ENCODE measurements at places on chromosomes 7 and 10.
A peak's percentile ranks its signal among the peaks of the same experiment; 100 is the strongest.

- no peak for DNase-seq
These were observed 17.5 kb downstream of the ZNF138 start for GRCh38 chr7:64811767-64812166.

- peak; percentile 50 for DNase-seq
These were observed 11.9 kb downstream of the ZNF777 start for GRCh38 chr7:149448961-149449360.

DNA sequence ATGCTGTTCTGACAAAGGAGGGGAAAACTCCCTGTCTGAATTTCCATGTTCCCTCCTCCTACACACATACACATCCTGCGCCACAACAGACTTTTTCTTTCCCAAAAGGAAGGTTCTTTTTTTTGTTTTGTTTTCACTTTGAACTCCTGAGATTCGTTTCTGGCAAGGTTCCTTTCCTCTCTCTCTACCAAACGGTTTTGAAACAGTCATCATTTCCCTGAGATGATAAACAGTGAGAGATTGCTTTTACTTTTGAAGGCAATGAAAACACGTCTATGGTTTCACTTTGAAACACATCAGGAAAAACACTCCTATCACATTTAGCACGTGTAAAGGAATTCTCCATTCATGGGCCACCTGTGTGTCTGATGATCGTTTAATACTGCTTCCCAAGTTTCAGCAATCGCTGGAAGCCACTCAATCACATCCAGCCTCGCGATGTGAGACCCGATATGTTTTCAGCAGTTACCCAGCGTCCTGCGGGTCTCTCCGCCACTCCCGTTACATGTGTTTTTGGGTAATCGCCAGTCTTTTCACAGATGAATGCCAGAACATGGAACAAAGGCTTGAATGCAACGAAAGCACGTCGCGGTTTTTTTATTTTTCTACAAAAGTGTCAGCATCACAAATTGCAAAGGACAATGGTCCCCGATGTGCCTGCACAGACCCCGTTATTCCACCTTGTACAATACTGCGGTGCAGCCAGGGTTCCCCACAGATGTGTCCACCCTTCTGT is 62.8 kb upstream of the CUX1 start:
- DNase-seq = no peak

- no peak for DNase-seq
These were observed 92.1 kb downstream of the SIRT1 start for GRCh38 chr10:67976292-67977245.

GRCh38 chr10:78829565-78829964 is 239.2 kb upstream of the ZMIZ1 start:
- no peak for DNase-seq

GRCh38 chr10:100346351-100346764 is 675 bp upstream of the SCD start:
- no peak for DNase-seq

GRCh38 chr10:113455947-113456346 is 96.9 kb upstream of the HABP2 start:
- no peak for DNase-seq

DNA sequence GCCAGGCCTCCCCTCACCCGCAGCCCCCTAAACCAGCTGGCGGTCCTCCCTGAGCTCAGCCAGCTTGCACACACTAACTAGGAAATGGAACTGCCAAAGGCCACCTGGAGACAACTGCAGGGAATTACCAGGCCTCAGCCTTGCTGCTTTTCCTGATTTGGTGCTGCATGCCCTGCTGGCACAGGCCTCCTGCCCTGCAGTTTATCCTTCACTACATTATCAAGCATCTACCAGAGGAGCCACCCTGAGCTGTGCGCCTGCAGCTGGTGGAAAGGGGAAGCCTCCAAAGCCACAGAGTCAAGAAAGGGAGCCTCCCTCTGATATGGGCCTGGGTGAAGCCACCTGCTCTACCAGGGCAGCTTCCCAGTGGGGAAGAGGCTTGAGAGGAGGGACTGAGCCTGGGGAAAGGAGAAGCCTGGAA is 139.8 kb downstream of the GRID1 start:
- DNase-seq = no peak
